Smooth muscle cell of the pulmonary artery (primary cell): ENCODE measurements at places on chromosomes 12 and 14. TPM values are rescaled to one million over a fixed set of nuclear protein-coding genes. Genes with fewer than 3 reads are reported as not detected.

Gene RPGRIP1
- not detected in 2 replicates for total RNA-seq

Gene TOMM20L
- total RNA-seq: not detected in 2 replicates

Gene SLC25A47
- 0.07 TPM in 1 of 2 replicates, not detected in the other for total RNA-seq

Gene AICDA
- not detected in 2 replicates for total RNA-seq

Gene PRIMA1
- not detected in 2 replicates for total RNA-seq

Gene WASHC4
- 88.9 and 109 TPM in 2 replicates for total RNA-seq

Gene MOK
- total RNA-seq: 7.0 and 10.7 TPM in 2 replicates

Gene ABCD2
- total RNA-seq: under 0.01 TPM in 2 replicates

Gene DNAAF2
- 6.2 and 7.4 TPM in 2 replicates for total RNA-seq

Gene RPL10L
- not detected in 2 replicates for total RNA-seq

Gene PPM1A
- 32.5 and 33.9 TPM in 2 replicates for total RNA-seq

Gene MDM1
- total RNA-seq: 7.5 and 8.8 TPM in 2 replicates

Gene C14orf180
- not detected in 2 replicates for total RNA-seq

Gene PLEKHG7
- total RNA-seq: not detected in 2 replicates

Gene NINJ2
- 0.20 and 1.0 TPM in 2 replicates for total RNA-seq

Gene AKAP5
- total RNA-seq: 0.20 and 0.56 TPM in 2 replicates

Gene CMTM5
- 0.17 and 0.65 TPM in 2 replicates for total RNA-seq

Gene NGB
- total RNA-seq: not detected in 2 replicates

Gene HRK
- 0.07 and 0.76 TPM in 2 replicates for total RNA-seq

Gene OTX2
- not detected in 2 replicates for total RNA-seq
